T-helper 17 cell (primary cell): ENCODE measurements at places on chromosomes 5 and 9. TPM values are rescaled to one million over a fixed set of nuclear protein-coding genes. Genes with fewer than 3 reads are reported as not detected.

The TICAM2 gene
- 0.90 TPM for total RNA-seq

The TPRN gene
- total RNA-seq: 6.3 TPM

The KIF4B gene
- total RNA-seq: not detected

The ZNF346 gene
- 14.9 TPM for total RNA-seq

The ZNF169 gene
- total RNA-seq: 5.3 TPM
